AG08396 (cell line): ENCODE measurements at places on chromosomes 13 and 19.

- DNase-seq, result no peak
Measured at GRCh38 chr19:49084206-49085019, 838 bp upstream of the SNRNP70 start.

DNA sequence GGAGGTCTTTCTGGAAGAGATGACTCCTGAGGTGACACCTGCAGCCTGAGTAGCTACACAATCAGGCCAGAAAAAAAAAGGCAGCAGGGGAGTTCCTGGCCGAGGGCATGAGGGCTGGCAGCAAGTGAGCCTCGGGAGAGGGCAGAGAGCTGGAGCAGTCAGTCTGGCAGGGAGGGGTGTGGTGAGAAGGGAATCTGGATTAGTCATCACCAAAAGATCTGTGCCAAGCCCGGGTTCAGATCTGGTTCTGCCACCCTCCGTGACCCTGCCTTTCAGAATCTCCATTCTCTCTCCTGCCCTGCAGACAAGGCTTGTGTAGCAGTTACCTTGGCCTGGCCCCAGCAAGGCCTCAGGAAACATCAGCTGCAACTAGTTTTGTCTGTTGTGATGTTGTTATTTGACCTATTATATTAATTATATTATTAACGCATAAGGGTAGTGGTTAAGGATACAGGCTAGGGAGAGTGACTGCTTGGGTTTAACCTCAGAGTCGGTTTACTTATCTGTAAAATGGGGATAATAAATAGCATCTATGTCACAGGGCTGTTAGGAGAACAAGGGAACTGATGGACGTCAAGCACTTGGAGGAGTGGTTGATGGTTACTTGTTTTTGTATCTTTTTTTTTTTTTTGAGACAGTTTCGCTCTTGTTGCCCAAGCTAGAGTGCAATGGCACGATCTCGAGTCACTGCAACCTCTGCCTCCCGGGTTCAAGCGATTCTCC is 2.7 kb upstream of the CAPNS1 start:
- DNase-seq, result peak; percentile 75

DNA sequence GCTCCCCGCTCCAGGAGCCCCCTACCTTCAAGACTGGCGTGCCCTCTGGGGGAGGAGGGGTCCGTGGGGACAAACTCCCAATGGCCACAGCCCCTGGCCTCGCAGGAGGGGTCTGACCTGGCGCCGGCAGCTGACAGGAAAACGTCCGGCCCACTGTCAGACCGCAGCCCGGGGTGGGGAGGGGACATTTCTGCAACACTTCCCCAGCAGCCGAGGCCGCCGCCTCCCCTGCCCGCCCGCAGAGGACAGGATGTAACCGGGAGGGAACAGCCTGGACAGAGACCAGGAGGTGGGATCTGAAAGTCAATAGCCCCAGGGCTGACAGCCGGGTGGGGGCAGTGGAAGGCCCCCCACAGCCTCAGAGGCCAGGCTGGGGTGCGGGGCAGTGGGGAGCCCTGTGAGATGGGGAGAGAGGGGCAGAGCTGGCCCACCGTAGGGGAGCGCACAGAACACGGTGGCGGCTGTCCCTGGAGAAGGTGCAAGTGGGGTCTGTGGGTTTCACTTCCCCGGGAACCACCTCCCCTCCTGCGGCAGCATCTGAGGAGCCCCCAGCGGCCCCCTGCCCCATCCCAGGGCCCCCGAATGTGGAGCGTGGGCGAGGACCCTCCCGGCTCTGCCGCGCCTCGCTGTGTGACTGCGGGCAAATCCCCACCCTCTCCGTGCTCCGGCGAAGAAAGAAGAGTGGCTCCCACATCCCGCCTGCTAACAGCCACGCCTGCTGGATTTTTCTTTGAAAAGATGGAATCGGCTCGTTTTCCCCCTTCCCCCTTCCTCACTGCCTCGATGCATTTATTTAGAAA is at the start of gene PEAK3:
TSS of gene PEAK3 (minus strand) at position 114 of the 800 bp plus-strand sequence. CDS start 1,244 bp downstream, outside the sequence.
- no peak for DNase-seq

- DNase-seq, result no peak
Measured at GRCh38 chr13:50955241-50955640, 45.6 kb downstream of the RNASEH2B start.

- DNase-seq, result peak; percentile 19
Measured at GRCh38 chr13:31956980-31957644, 74.5 kb upstream of the FRY start.

DNA sequence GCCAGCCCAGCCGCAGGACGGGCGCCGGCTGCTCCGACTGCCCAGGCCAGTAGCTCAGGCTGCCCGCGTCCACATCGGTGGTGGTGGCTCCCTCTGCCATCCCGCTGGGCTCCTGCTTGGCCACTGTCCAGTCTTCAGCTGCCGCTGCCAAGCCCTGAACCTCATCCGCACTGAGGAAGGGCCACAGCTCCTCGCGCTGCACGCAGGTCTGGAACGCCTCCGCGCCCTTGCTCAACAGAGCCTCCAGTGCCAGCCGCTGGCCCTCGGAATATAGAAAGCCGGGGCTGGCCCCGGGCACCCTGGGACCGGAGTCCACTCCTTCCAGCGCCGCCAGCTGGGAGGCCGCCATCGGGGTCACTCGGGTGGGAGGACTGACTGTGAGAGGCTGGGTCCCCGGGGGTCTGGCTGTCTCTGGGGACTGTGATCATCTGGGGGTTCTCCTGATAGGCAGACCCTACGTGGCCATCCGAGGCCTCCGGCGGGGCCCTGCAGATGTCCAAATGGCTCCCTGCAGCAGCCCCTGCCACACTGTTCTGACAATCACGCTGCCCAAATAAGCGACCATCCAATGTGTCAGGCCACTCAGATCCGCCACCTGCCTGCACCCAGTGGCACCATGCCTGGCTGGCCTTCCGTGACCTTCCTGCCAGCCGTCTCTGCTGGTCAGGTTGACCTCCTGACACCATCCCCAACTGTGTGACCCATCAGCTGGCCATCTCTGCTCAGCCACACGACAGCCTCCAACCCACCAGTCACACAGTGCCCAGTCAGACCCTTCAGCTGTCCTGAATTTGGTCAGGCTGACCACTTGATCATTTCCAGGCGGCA is 1.6 kb downstream of the FAM83E start:
- no peak for DNase-seq

DNA sequence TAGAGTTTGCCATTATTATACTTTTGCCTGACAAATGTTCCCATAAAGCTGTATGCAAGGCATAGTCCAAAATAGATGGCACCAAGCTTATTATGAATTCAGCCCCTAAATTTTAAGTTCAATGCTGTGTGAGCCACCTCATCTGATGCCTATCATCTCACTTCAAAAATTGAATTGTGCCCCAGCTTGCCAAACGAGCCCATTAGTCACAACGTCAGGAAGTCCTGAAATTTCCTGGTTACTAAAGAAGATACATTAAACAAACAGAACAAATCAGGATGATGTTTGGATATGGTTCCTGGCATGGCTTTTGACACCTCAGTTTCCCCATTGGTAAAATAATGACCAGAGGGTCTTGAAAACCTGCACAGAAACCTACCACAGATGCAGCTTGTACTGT is 147.5 kb upstream of the SOX21 start:
- DNase-seq, result no peak

DNA sequence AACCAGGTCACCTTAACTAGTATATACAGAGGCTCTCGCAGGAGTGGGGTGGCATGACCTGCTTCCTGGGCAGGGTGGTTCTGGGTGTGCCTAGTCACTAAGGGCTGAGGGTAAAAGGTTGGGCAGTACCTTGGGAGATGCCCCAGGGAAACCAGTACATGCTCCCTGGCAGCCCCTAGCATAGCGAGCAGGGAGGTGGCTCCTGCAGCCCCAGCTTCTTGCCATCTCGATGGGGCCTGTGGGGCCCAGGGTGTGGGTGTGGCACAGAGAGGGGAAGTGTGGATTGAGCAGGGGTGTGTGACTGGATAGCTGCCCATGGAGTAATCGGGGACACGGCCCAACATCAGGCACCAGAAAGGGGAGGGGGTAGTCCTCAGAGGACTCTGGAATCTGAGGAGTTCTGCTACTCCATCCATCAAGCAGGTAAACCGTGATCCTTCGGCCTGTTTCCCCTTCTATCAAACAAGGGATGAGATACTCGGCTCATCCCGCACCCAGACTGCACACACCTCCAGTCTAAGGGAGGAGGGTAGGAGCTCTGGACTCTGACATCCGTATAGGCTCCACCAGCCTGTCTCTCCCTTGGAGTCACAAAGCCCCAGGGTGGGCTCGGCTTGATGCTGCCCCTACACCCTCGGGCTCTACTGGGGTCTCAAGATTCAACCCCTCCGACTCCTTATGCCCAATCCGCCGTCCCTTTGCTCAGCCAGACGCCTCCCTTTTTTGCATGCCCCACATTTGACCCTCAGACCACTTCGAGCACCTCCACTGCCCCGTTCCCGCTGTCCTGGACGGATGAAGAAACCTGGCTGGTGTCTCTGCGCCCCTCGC is 1.1 kb downstream of the ZBTB45 start:
- DNase-seq, result no peak
